ENCODE measurements at places on chromosomes 3 and 15.
A peak's percentile ranks its signal among the peaks of the same experiment; 100 is the strongest.

DNA sequence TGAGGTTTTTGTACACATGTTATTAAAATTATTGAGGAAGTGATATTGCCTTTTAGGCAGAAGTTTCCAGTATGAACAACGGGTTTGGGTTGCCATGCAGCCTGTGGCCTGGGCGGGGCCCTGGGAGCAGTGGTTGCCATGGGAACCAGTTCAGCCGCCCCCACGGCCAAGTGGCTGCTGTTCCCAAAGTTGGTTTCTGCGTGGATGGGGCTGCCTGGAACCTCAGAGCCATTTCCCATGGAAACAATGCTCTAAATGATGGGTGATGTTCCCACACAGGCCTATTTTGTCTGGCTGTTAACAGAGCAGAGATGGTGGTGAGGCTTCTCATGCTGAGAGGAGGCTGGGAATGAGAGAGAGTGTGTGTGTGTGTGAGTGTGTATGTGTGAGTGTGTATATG is 19.5 kb downstream of the MRAS start:
- DNase-seq, result no peak

GRCh38 chr3:55724821-55725220 is 237.7 kb upstream of the WNT5A start:
- peak; percentile 1 for DNase-seq

DNA sequence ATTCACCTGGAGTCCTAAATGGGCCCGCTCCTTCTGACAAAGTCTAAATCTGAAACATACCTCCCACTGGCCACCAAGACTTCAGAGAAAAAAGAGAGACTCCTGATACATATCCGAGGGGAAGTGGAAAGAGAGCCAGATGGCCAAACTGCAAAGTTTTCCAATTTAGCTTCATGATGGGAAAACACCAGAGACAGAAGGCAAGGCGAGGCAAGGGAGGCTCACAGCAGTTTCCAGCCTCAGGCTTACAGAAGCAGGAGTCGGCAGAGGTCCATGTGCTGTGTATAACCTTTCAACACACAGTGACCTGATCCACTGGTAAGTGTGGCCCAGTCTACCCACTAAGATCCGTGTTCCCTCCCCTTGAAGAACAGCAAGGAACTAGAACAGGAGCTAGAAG is 29.9 kb upstream of the PDE8A start:
- no peak for DNase-seq

DNA sequence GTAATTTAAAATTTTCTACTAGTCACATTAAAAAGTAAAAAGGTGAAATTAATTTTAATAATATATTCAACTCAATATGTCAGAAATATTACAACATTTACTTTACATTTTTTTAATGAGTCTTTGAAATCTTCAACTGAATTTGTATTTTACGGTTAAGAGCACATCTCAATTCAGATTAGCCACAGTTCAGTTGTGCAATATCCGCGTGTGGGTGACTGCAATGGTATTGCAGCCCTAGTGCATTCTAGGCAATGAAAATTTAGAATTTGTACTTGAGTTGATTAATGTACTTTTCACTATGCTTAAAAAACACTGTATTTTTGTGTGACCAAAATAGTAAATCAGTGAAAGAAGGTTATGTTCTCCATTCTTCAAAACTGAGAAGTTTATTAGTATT is 57.3 kb downstream of the CEP63 start:
- DNase-seq, result no peak

GRCh38 chr3:9351709-9352126 is 11.1 kb upstream of the THUMPD3 start:
- DNase-seq, result no peak

DNA sequence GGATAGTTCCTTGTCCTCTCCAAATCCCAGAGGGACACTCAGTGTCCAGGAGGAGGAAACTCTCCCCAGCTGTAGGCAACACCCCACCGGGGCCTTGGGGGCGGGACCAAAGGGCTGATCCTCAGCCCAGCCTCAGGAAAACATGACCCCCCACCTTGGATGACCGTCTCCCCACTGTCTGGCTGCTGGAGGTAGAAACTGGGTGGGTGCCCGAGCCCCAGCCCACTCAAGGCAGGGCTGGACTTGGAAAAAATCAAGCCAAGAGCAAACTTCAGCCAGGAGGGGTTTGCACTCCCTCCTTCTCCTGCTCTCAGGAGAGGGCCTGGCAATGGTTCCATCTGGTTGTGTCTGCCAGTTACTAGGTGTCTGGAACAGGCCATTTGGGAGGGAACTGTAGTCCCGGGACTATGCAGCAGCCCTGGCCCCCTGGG is 3.6 kb upstream of the RASL12 start:
- DNase-seq, result peak; percentile 28
